Sigmoid colon (tissue), 7 donors: ENCODE measurements at places on chromosomes 12 and 14. TPM values are rescaled to one million over a fixed set of nuclear protein-coding genes. Genes with fewer than 3 reads are reported as not detected.

Gene KRT81
- not detected for total RNA-seq

Gene STXBP6
- 14.3 TPM for total RNA-seq

Gene TMEM253
- total RNA-seq: 1.1 TPM

Gene ALG10B
- 3.6 TPM for total RNA-seq

Gene SLC39A5
- total RNA-seq: not detected

Gene SLC35F4
- total RNA-seq: not detected

Gene GLIPR1L2
- 3.0 TPM for total RNA-seq

Gene KRT82
- total RNA-seq: not detected
